ENCODE measurements at places on chromosomes 4 and X.

GRCh38 chrX:1487401-1487800 is 34.7 kb upstream of the ASMTL start:
- DNase-seq = no peak

- DNase-seq = no peak
Observed at GRCh38 chr4:176498617-176499256, 179.0 kb downstream of the SPCS3 start.

DNA sequence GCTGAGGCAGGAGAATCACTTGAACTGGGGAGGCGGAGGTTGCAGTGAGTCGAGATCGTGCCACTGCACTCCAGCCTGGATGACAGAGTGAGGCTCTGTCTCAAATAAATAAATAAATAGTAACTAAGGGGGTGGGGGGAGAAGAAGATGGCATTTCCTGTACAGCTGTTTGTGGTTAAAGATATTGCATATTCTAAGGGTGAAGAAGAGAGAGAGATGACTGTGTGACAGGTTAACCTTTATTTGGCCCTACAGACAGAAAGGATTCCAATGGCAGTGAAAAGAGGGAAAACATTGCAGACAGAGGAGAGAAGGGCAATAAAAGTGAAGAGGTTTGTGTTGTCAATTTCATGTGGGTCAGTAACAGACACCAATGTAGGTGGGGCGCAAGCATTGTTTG is 9.4 kb downstream of the TASL start:
- no peak for DNase-seq

DNA sequence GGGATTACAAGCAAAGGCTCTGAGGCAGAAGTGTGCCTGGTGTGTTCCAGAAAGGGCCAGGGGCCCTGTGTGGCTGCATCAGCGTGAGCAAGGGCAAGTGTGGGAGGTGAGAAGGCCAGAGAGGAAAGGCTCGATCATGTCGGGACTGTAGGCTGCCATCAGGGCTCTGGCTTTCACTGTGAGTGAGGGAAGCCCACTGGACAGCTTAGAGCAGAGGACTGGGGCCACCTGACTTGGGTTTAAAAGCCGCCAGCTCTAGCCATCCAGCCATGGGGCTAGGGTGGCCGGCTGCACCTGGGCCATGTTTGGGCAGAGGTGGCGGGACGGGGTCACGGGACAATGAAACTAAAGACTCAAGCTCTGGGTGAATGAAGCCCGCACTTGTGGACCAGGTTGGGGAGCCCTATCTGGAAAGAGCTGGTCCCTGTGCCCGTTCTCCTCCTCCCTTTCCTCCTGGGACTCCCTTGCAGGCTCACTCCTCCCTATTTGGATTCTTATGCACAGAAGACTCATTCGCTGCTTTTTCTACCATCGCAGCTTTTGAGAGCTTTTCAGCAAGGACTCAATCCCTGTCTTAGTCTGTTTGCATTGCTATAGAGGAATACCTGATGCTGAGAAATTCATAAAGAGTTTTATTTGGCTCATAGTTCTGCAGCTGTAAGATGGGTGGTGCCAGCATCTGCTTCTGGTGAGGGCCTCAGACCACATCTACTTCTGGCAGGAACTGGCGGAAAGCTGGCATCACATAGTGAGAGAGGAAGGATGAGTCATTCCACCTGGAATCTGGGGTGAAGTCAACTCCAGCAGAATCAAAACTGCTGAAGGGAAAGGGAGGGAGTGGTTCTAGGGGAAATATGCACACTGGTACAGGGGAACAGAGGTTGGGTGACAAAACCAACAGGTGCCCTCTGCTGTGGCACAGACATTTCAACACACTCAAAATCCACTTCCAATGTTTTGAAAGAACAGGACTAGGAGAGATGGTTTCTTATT is 15.3 kb downstream of the CTAG1B start:
- peak; percentile 2 for DNase-seq

DNA sequence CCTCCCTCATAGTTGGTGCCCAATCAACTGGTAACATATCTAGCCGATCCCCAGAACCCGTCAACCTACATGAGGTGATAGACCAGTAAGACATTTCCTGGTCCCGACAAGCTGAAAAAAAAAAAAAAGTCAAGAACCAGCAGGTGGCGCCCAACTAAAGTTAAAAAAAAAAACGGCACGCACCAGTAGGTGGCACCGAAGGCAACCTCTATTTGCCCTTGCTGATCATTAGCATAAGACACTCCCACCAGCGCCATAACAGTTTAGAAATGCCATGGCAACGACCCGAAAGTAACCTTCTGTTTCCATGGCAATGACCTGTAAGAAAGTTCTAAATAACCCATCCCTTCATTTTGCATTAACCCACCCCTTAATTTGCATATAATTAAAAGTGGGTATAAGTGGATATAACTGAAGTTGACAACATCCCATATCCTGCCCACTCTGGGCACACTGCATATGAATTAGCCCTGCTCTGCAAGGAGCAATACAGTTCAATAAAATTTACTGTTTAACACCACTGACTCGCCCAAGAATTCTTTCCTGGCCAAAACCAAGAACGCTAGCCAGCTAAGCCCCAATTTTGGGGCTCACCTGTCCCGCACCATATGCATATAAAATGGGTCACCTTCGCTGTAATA is 83.9 kb upstream of the SPANXB1 start:
- DNase-seq = peak; percentile 5

- DNase-seq = no peak
Observed at GRCh38 chr4:9594948-9595347, 150.7 kb downstream of the DEFB131A start.

DNA sequence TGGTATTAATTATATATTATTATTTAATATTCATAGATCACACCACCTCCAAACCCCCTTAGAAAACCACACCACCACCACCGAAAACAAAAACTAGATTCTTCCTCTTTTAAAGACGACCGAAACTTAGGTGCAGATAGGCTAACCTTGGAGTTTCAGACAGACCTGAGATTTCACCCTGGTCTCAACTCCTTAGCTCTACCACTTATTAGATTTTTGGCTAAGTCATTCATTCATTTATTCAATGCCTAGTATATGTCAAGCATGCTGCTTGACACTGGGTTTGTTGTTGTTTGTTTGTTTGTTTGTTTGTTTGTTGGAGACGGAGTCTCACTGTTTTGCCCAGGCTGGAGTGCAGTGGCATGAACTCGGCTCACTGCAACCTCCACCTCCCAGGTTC is 9.5 kb upstream of the BMP2K start:
- peak; percentile 36 for DNase-seq

GRCh38 chr4:19693936-19694570 is 557.7 kb upstream of the SLIT2 start:
- no peak for DNase-seq

GRCh38 chrX:113919387-113919786 is 664.5 kb upstream of the HTR2C start:
- DNase-seq = no peak

- no peak for DNase-seq
Observed at GRCh38 chr4:105784761-105785160, 76.2 kb downstream of the GSTCD start.

GRCh38 chr4:65018313-65018712 is 609.1 kb upstream of the TECRL start:
- no peak for DNase-seq

DNA sequence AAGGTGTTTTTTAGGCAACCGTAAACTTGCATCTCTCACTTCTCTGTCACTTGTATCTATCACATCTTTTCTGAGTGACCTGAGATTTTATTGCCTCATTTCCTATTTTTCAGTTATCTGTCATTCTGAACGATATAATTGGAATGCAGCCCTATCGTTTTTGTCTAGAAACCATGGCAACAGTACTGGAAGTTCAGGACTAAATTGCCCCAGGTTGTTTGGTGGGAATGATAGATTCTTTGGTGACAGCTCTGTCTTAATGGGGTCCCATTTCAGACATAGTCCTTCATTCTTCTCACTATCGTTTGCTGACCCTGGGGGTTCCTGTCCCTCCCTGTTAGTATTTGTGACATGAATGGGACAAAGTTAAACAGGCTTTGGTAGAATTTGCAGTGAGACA is 267.7 kb upstream of the GALNT7 start:
- no peak for DNase-seq

GRCh38 chrX:9884031-9884779 is 83.0 kb upstream of the CLDN34 start:
- no peak for DNase-seq

DNA sequence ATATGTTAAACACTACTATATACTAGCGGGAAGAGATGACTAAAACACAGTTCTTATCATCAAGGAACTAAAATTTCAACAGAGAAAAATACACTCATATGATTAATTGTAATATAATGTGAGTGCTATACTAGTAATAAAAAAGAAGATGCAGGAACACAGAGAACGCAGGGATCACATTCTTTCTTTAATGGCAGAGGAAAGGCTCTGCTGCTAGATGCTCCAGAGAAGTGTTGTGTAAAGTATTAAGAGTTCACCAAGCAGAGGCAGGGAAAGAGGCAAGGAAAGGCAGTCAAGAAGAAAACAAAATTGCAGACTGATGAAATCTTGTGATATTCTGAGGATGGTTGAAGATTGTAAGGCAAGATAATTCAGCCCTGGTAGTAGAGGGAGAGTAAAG is 394.7 kb downstream of the PDGFC start:
- no peak for DNase-seq

GRCh38 chrX:111041018-111041462 is 55.0 kb upstream of the PAK3 start:
- no peak for DNase-seq

DNA sequence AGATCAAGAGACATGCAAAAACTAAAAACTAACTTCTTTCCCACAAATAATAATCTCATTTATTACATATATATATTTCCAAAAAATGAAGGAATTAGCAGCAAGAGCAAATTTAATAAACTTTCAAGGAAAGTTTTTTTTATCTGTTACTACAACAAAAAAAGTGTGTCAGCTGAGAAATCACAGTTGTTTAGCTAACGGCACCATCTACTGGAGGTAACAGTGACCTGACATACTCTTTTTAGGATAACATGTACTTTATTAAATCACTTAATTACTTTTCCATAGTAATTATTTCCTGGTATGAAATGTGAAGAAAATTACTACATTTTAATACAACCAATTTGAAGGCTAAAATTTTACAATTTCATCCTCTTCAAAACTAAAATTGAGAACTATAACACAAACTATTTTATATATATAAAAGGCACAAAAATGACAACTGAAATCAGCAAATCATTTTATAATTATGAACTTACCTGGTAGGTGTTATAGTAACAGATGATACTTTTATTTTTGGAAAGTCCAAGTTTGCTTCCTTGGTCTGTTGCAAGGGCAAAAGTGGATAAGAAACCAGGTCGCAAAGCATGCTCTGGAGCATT is 9.1 kb downstream of the LAMTOR3 start:
- peak; percentile 14 for DNase-seq

Measured in GM10248 (cell line).